ENCODE measurements at places on chromosomes 2 and 18. TPM values are rescaled to one million over a fixed set of nuclear protein-coding genes. Genes with fewer than 3 reads are reported as not detected.

GRCh38 chr2:137942037-137942832, 22.0 kb upstream of the HNMT start:
- no peak overlapping the region for H3K4me3 ChIP-seq
- no peaks in the 10 kb centered on the region for H3K27me3 ChIP-seq
- no peak overlapping the region for H3K27ac ChIP-seq

- no peak overlapping the region for H3K4me3 ChIP-seq
- no peaks in the 10 kb centered on the region for H3K4me1 ChIP-seq
- H3K36me3 ChIP-seq = no peaks in the 10 kb centered on the region
- H3K27me3 ChIP-seq = no peaks in the 10 kb centered on the region
These were observed 53.3 kb downstream of the TRAPPC12 start for GRCh38 chr2:3432693-3433338.

DNA sequence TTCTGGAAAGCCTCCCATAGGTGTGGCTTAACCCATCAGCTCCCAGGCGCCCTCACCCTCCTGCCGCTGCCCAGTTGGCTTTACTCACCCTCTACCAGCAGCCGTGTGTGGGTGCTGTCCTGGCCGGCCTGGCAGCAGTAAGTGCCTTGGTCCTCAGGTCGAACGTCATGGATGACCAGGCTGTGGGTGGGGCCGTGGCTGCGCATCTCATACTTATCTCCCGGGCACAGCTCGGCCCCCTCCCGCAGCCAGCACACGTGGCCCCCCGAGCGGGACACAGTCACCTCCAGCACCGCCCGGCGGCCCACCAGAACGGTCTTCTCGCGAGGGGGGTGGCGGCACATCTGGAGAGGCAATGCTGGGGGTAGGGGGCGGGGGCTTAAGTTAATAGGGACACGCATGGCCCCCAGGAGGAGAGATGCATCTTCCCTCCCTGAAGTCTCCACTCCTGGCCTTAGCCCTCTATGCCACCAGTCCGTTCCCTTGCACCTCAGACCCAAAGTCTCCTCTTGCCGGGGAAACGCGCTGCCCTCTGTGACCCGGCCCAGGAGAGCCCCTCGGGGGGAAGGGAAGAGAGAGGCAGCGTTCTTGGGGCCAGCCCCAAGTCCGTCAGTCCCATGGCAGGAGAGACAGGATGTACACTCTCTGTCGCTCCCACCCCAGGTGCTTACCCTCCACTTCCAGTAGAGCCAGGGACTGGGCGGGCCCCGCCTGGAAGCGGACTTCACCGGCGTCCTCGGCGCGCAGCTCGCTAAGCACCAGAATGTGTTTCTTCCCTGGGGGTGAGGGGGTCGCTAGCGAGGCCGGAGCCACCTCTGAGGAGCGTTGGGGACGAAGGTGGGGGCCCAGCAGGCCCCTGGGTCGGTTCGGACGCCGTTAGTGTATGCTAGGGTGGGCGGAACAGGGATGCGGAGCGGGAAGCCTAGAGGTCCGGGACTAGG, 7.9 kb downstream of the TMEM198 start:
- no peak for DNase-seq
- peak overlapping the region; percentile 35 for H3K27ac ChIP-seq
- H3K4me1 ChIP-seq = peaks cover 17% of the 10 kb centered on the region
- H3K27me3 ChIP-seq = peaks cover 6% of the 10 kb centered on the region
- H3K4me3 ChIP-seq = peak overlapping the region; percentile 60

DNA sequence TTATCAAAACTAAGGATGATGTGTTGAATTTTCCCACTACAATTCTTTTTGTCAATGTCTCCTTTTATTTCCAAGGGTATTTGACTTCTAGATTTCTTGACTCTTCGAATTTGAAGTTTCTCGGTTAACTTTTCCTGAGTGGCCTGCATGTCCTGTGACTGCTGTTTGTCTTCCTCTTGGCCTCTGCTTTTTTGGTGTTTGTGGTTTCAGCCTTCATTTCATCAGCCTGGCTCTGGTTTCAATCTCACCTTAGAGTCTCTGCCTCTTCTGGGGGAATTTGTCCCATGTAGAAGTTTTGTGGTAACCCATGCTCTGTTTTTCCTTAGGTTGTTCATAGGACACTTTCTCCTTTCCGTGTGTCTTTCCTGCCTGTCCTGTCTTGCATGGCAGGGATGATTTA, 28.3 kb upstream of the SNED1 start:
- peaks cover 34% of the 10 kb centered on the region for H3K27me3 ChIP-seq
- H3K4me1 ChIP-seq = no peaks in the 10 kb centered on the region
- no peaks in the 10 kb centered on the region for H3K36me3 ChIP-seq
- H3K4me3 ChIP-seq = no peak overlapping the region
- no peak overlapping the region for H3K27ac ChIP-seq

DNA sequence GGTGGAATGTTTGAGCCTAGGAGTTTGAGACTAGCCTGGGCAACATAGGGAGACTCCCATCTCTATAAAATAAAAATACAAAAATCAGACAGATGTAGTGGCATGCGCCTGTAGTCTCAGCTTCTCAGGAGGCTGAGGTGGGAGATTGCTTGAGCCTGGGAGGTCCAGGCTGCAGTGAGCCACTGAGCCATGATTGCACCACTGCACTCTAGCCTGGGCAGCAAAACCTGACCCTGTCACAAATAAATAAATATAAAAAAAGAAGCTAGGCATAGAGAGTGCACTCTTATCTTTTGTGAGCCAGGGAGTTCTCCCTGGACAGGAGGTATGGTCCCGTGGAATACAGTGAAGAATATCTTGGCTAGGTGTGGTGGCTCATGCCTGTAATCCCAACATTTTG, 11.0 kb upstream of the KYNU start:
- H3K4me3 ChIP-seq = no peak overlapping the region
- no peak for DNase-seq
- H3K27me3 ChIP-seq = no peaks in the 10 kb centered on the region
- no peaks in the 10 kb centered on the region for H3K36me3 ChIP-seq
- peak overlapping the region; percentile 87 for H3K27ac ChIP-seq

GRCh38 chr2:176242276-176242675, 27.0 kb upstream of the MTX2 start:
- H3K27ac ChIP-seq = no peak overlapping the region
- no peak for DNase-seq
- H3K36me3 ChIP-seq = no peaks in the 10 kb centered on the region
- H3K27me3 ChIP-seq = no peaks in the 10 kb centered on the region
- no peaks in the 10 kb centered on the region for H3K4me1 ChIP-seq

GRCh38 chr2:45765728-45766254, 114.3 kb downstream of the PRKCE start:
- H3K36me3 ChIP-seq = no peaks in the 10 kb centered on the region
- no peak for DNase-seq
- H3K4me3 ChIP-seq = no peak overlapping the region
- no peaks in the 10 kb centered on the region for H3K27me3 ChIP-seq

- H3K27ac ChIP-seq = peak overlapping the region; percentile 78
- DNase-seq = no peak
- H3K4me1 ChIP-seq = no peaks in the 10 kb centered on the region
- H3K27me3 ChIP-seq = no peaks in the 10 kb centered on the region
These were observed 29.6 kb downstream of the MREG start for GRCh38 chr2:215983581-215984351.

- no peaks in the 10 kb centered on the region for H3K4me1 ChIP-seq
- no peak overlapping the region for H3K4me3 ChIP-seq
- H3K36me3 ChIP-seq = no peaks in the 10 kb centered on the region
- DNase-seq = no peak
These were observed 42.1 kb upstream of the SERTAD2 start for GRCh38 chr2:64695721-64696261.

DNA sequence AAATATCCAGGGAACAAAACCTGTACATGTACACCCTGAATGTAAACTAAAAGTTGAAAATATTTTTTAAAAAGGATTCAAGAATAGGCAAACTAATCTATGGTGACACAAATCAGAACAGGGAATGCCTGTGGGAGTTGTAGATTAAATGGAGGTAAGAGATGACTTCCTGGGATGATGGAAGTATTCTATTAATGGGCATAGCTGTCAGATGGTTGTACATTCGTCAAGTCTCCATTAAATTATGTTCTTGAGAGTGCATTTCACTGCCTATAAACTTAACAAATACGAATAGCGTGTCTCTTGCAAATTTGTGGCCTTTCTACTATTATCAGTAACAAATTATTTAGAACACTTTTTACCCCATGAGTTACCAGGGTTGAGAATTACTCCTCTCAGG, 207.0 kb downstream of the HNMT start:
- no peak overlapping the region for H3K27ac ChIP-seq
- H3K36me3 ChIP-seq = no peaks in the 10 kb centered on the region
- no peak overlapping the region for H3K4me3 ChIP-seq

DNA sequence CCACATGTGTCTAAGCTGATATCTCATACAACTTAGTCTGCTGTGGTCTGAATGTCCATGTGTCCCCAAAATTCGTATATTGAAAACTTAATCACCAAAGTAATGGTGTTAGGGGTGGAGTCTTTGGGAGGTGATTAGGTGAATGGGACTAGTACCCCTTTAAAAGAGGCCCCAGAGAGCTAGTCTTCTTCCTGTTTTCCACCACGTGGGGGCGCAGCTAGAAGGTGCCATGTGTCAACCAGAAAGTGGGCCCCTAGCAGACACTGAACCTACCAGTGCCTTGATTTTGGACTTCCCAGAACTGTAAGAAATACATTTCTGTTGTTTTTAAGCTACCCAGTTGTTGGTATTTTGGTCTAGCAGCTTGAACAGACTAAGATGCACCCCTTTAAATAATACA, 86.6 kb downstream of the ASB1 start:
- H3K27ac ChIP-seq = no peak overlapping the region
- no peak overlapping the region for H3K4me3 ChIP-seq
- H3K4me1 ChIP-seq = no peaks in the 10 kb centered on the region
- DNase-seq = no peak
- no peaks in the 10 kb centered on the region for H3K36me3 ChIP-seq

DNA sequence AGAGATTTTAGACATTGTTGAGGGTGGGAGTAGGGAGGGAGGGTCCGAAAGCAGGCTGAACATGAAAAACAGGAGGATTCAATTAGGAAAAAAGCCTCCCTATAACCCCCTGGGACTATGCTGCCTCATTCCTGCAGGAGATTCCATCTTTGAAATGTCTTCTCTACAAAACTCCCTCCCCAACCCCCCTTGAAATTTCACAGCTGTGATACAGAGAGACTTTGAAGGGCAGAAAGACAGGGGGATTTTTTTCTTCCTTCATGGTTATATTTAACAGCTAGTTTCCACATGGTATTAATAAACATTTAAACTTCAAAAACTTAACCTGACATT, 57.6 kb downstream of the TRIB2 start:
- no peak overlapping the region for H3K4me3 ChIP-seq
- H3K4me1 ChIP-seq = no peaks in the 10 kb centered on the region
- no peak overlapping the region for H3K27ac ChIP-seq
- H3K27me3 ChIP-seq = no peaks in the 10 kb centered on the region

DNA sequence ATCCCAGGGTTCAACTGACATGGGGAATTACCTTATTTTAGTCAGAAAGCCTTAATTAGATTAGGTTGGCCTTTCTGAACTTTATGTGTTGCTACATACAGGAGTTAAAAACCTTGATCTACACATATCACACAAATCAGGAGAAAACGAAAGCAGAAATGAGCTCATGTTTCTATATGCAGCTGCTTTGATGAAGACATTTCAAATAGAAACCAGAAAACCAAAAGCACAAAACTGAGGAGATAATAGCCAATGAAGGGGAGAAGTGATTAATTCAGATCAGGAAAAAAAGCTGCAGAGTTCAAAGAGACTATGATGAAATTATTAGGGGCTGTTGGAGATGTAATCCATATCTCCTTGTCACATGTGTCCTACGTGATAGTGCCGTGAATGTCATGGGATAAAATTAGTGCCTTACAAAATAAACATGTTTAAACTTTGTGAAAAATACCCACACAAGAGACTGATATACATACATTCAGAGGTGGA, 255.0 kb downstream of the CAMKMT start:
- no peaks in the 10 kb centered on the region for H3K27me3 ChIP-seq
- H3K4me1 ChIP-seq = no peaks in the 10 kb centered on the region
- DNase-seq = no peak
- H3K27ac ChIP-seq = no peak overlapping the region
- H3K36me3 ChIP-seq = no peaks in the 10 kb centered on the region
- no peak overlapping the region for H3K4me3 ChIP-seq

DNA sequence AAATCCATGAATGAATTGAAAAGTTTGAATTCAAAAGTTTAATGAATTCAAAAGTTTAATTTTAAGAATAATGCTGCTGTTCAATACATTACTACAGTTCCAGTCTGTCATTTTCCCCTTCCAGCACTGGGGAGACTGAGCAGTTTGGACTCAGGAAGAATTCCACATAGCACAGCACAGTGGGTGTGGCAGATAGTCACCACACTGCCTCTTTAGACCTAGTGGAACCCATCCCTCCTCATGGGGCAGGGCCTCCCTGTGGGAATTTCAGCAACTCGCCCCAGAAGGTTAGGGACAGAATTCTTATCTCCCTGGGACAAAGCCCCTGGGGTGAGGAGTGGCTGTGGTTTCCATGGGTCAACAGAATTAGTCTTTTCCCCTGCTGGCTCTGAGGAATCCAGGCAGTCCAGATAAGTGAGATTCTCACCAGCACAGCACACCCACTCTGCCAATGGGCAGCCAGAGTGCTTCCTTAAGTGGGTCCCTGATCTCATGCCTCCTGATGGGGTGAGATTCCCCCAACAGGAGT, 442.0 kb upstream of the SYT4 start:
- DNase-seq = no peak
- no peak overlapping the region for H3K27ac ChIP-seq
- H3K36me3 ChIP-seq = no peaks in the 10 kb centered on the region
- no peaks in the 10 kb centered on the region for H3K4me1 ChIP-seq
- no peak overlapping the region for H3K4me3 ChIP-seq
- no peaks in the 10 kb centered on the region for H3K27me3 ChIP-seq

DNA sequence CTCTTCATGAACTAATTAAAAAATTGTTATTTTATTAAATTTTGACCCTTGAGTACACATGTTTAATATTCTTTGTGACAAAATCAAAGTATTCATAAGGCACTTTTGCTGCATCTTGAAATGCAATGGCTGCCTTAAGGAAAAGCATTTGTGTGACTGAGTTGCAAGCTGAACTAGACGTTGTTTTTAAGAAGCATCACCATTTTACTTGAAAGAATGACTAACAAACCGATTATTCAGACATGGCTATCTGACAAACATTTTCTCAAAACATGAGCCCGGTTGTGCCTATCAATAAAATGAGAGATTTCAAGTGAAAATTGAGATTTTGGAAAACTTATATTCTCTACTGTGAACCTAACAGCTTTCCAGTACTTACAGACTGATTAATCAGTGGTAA, 2.8 kb downstream of the GCFC2 start:
- H3K4me1 ChIP-seq = peaks cover 30% of the 10 kb centered on the region
- no peaks in the 10 kb centered on the region for H3K36me3 ChIP-seq
- H3K27me3 ChIP-seq = no peaks in the 10 kb centered on the region
- DNase-seq = no peak
- no peak overlapping the region for H3K27ac ChIP-seq
- H3K4me3 ChIP-seq = no peak overlapping the region

- DNase-seq = no peak
- no peaks in the 10 kb centered on the region for H3K36me3 ChIP-seq
- no peak overlapping the region for H3K27ac ChIP-seq
- H3K4me1 ChIP-seq = no peaks in the 10 kb centered on the region
- H3K4me3 ChIP-seq = no peak overlapping the region
- no peaks in the 10 kb centered on the region for H3K27me3 ChIP-seq
These were observed 31.4 kb downstream of the ARL5A start for GRCh38 chr2:151796774-151797173.

GRCh38 chr2:177952151-177952550, 120.4 kb downstream of the PDE11A start:
- no peak overlapping the region for H3K27ac ChIP-seq
- no peaks in the 10 kb centered on the region for H3K36me3 ChIP-seq
- DNase-seq = no peak
- no peak overlapping the region for H3K4me3 ChIP-seq

ONECUT2 gene
- total RNA-seq = 0.09 TPM

CAPN14 gene
- 130 TPM for total RNA-seq

RTKN gene
- 20.2 TPM for total RNA-seq

ACKR3 gene
- 5.9 TPM for total RNA-seq

ABCA12 gene
- 45.7 TPM for total RNA-seq

LAMA1 gene
- total RNA-seq = 1.8 TPM

ABI2 gene
- total RNA-seq = 6.0 TPM

Measured in esophagus squamous epithelium (tissue), 5 donors.